Right renal pelvis (tissue), 4 donors: ENCODE measurements at places on chromosomes 13 and 19.

DNA sequence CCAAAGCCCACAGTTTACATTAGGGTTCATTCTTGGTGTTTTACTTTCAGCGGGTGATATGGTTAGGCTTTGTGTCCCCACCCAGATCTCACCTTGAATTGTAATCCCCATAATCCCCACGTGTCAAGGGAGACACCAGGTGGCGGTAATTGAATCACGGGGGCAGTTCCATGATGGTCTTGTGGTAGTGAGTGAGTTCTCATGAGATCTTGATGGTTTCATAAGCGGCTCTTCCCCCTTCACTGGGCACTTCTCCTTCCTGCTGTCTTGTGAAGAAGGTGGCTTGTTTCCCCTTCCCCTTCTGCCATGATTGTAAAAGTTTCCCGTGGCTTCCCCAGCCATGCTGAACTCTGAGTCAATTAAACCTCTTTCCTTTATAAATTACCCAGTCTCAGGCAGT is 12.0 kb downstream of the FPR2 start:
- no peak for DNase-seq

DNA sequence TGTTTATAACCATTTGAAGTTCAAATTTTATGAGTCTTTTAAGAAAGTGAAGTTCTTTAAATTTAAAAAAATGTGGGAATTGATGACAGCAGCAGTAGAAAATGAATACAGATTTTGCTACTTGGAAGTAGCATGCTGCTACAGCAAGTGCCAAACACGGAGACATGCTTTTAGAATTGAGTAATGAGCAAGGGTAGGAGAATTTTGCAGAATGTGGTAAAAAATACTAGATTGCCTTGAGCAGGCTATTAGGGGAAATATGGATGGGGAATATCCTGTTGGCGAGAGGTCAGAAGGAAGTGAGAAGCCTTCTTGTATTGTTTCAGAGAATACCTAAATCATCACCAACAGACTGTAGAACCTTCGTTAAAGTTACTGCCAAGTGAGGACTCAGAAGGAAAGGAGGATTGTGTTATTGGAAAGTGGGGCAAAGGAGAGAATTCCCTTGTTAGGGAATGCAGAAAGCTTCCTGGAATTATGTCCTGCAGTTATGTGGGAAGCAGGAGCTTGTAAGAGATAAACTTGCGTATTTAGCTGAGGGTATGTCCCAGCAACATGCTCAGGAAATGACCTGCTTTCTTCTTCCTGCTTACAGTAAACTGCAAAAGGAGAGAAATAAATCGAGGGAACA is 32.4 kb upstream of the OXGR1 start:
- no peak for DNase-seq

DNA sequence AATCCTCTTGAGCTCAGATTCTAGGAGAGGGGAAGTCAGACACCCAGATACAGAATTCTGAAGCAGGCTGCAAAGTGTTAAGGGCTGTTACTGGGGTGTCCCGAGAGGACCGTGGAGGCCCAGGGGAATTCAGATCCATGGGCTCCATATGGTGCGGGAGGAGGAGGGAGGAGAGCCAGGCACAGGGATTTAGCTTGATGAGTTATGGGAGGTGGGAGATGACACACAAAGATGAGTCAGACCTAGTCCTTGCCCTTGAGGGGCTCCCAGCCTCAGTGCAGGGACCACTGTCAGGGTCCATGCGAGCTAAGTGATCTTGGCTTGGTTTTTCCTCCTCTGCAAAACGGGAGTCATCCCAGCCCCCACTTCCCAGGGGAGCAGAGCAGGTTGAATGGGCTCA is 14.4 kb upstream of the GIPR start:
- DNase-seq, result no peak

DNA sequence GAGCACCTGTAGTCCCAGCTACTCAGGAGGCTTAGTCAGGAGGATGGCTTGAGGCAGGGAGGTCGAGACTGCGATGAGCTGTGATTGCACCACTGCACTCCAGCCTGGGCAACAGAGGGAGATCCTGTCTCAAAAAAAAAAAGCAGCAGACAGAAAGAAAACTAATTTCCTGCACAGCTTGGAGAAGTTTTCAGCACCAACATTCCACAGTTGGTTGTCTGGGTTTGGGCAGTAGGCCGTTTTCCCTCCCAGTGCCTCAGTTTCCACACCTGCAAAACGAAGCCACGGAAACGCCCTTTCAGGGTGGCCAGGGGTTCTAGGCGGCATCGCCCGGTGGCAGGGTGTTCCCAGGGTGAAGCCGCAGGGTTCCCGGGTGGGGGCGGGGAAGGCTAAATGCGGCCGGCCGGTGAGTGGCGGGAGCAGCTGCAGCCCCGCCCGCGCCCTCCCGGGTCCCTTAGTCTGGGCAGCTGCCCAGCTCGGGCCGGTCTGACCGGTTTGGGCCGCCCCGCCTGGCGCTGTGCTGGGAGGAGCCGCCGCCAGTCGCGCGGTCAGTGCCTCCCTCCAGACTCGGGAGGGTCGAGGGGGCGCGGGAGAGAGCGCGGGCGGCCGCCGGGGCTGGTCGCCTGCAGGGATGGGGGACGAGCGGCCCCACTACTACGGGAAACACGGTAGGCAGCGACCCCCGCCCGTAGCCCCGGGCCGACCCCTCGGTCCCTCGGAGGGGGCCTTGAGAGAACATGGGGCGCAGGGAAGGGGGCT is at the start of gene SLC44A2:
Gene SLC44A2, plus strand, starts transcription at position 551 of the 759 bp plus-strand sequence. Its CDS starts 81 bp downstream, at position 632.
- peak; percentile 80 for DNase-seq

DNA sequence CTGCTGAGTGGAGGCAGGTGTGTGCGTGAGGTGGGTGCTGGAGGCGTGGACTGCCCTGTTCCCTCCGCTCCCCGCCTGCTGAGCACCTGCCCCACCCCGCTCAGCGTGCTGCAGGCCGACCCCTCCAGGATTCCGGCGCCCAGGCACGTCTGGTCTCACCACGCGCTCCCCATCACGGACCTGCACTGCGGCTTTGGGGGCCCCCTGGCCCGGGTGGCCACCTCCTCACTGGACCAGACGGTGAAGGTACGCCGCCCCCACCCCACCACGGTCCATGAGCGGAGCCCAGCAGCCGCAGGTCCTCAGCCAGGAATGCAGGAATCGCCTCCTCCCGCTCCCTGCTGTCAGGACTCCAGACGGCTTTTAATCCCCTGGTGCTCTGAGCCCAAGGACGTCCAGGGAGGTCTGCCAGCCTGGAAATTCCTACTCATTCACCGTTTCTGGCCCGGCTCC is 6.0 kb downstream of the WDR18 start:
- DNase-seq, result no peak

DNA sequence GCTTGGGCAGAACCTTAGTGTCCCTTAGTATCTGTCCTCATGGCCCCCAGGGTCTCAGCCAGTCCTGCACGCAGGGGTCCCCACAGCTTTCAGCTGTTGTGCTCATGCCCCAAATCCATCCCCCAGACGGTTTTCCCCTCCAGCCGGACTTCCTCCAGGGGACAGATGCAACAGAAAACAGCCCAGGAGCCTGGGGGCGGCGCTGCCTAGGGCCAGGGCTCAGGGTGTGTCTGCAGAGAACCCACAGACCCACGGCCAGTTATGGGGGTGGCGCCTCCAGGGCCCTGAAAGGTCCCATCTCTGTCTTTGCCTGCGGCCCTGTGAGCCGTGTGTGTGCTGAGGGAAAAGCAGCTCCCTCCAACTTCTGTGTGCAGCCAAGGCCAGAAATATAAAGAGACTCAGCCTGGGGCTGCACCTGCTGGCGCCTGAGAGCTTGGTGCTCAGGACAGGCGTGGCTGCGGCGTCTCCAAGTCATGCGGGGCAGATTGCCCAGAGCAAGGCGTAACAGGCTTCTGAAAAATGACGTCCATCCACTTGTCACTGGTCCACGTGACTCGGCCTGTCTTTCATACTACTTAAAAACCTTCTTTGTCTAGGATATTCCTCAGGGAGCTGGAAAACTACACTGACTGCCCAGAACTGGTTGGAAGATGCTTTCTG is 22.1 kb upstream of the F7 start:
- no peak for DNase-seq

GRCh38 chr13:106835477-106835876 is 267.5 kb upstream of the ARGLU1 start:
- no peak for DNase-seq

DNA sequence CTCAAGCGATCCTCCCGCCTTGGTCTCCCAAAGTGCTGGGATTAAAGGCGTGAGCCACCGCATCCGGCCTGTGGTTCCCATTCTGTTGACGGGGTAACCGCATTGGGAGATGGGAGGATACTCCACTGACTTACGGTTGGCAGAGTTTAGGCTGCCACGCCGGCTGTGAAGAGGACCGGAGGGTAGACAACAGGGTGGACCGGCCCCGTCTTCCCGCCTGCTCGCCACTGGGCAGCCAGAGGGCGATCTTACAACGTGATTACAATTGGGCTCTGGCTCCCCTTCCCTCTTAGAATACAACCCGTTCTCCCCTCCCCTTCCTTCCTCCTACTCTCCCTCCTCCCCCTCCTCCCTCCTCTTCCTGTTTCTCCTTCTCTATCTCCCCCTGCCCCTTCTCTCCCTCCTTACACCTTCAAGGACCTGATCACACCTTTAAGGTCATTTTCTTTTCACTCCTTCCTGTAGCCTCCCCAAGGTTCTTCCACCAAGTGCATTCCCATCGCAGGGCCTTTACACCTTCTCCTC is 957 bp upstream of the CCDC194 start:
- DNase-seq, result no peak
